ENCODE measurements at places on chromosomes 13 and 19.

GRCh38 chr13:80658705-80659104 lies 317.8 kb upstream of the SPRY2 start:
- DNase-seq, result no peak
- no peak overlapping the region for H3K4me3 ChIP-seq
- H3K27ac ChIP-seq, result no peak overlapping the region
- no peaks in the 10 kb centered on the region for H3K27me3 ChIP-seq
- H3K36me3 ChIP-seq, result peaks cover 6% of the 10 kb centered on the region
- no peaks in the 10 kb centered on the region for H3K4me1 ChIP-seq

DNA sequence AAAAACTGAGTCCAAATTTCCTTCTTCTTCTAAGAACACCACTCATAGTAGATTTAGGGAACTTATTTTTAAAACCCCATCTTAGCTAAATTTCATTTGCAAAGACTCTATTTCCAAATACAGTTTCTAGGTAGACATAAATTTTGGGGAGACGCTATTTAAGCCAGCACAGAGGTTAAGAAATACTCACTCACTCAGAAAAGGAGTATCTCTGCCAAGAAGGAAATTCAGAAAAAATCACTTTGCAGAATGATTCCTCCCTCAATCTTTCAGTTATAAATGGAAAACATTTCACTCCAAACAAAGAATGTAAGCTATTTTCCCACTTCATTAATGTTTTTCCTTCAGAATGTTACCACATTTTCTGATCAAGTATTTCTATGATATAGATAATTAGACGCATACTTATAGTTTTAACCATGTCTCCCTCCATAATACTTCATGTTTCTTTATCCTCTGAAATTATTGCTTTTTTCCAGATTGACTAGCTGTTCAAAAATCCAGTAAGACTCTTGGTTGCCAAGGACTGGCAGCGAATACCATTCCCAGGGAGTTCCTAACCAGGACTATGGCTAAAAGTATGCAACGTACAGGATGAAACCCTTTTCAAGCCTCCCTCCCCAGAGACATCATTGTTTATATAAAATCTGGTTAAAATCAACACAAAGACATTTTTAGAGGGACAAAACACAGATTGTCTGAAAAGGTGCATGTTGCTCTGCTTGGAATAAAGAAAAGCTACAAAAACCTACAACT lies 52.5 kb upstream of the RXFP2 start:
- no peaks in the 10 kb centered on the region for H3K27me3 ChIP-seq
- H3K27ac ChIP-seq, result no peak overlapping the region
- H3K4me3 ChIP-seq, result no peak overlapping the region
- H3K36me3 ChIP-seq, result peaks cover 4% of the 10 kb centered on the region

- no peak overlapping the region for H3K27ac ChIP-seq
- peak overlapping the region; percentile 50 for H3K4me3 ChIP-seq
- DNase-seq, result no peak
- H3K4me1 ChIP-seq, result no peaks in the 10 kb centered on the region
- no peaks in the 10 kb centered on the region for H3K27me3 ChIP-seq
Observed at GRCh38 chr13:44474122-44474910, 100.7 kb downstream of the SERP2 start.

GRCh38 chr19:39845172-39845571 lies 1.0 kb downstream of the FBL start:
- peaks cover 7% of the 10 kb centered on the region for H3K4me1 ChIP-seq
- peaks cover 4% of the 10 kb centered on the region for H3K36me3 ChIP-seq
- peak overlapping the region; percentile 98 for H3K4me3 ChIP-seq
- H3K27ac ChIP-seq, result no peak overlapping the region
- no peaks in the 10 kb centered on the region for H3K27me3 ChIP-seq

DNA sequence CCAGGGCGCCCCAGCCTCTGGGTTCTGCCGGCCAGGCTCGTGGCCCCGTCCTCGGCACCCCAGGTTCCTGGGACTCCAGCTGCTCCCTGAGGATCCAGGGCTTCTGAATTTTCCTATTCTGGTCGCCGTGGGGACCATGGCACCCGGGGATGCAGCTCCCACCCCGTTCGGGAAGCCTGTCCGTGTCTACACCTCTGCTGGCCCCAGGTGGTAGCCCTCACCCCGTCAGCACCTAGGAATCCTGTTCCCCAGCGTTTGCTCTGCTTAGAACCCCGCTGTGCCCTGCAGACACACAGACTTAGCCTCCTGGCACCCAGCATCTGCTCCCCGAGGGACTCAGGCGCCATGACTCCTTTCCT lies 960 bp downstream of the PPFIA3 start:
- peaks cover 9% of the 10 kb centered on the region for H3K27me3 ChIP-seq
- H3K4me1 ChIP-seq, result peaks cover 3% of the 10 kb centered on the region
- DNase-seq, result no peak
- no peak overlapping the region for H3K27ac ChIP-seq

- no peak for DNase-seq
- H3K4me3 ChIP-seq, result no peak overlapping the region
- no peaks in the 10 kb centered on the region for H3K4me1 ChIP-seq
- no peaks in the 10 kb centered on the region for H3K36me3 ChIP-seq
- peaks cover 4% of the 10 kb centered on the region for H3K27me3 ChIP-seq
- H3K27ac ChIP-seq, result no peak overlapping the region
Observed at GRCh38 chr13:22077205-22077683, 406.4 kb downstream of the FGF9 start.

- H3K4me1 ChIP-seq, result no peaks in the 10 kb centered on the region
- no peaks in the 10 kb centered on the region for H3K36me3 ChIP-seq
- DNase-seq, result no peak
- H3K27ac ChIP-seq, result no peak overlapping the region
- H3K4me3 ChIP-seq, result no peak overlapping the region
Observed at GRCh38 chr13:84934911-84935310, 864.3 kb downstream of the SLITRK6 start.

- no peak overlapping the region for H3K4me3 ChIP-seq
- H3K4me1 ChIP-seq, result no peaks in the 10 kb centered on the region
- H3K36me3 ChIP-seq, result no peaks in the 10 kb centered on the region
- no peak for DNase-seq
- no peak overlapping the region for H3K27ac ChIP-seq
Observed at GRCh38 chr13:93903909-93904308, 575.6 kb downstream of the DCT start.

DNA sequence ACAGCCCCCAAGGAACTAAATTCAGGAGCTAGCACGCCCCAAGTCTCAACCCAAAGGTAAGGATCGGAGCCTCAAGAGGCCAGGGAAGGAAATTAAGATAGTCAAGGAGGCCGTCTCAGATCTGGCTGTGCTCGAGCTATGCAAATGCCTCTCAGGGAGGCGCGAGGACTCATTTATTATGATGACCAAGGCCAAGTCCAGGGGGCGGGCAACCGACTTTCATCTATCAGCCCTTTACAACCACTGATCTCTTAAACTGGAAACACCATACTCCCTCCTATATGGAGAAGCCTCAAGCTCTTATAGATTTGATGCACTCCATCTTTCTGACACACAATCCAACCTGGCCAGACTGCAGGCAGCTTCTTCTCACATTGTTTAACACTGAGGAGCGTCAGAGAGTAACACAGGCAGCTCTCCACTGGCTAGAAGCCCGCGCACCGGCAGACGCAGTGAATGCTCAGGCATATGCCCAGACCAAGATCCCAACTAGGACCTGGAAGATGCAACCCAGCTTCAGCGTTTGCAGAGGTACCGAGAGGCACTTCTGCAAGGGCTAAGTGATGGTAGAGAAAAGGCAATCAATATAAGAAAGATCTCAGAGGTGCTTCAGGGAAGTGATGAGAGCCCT lies 9.6 kb upstream of the SLC15A1 start:
- H3K27me3 ChIP-seq, result no peaks in the 10 kb centered on the region
- DNase-seq, result no peak
- no peak overlapping the region for H3K27ac ChIP-seq
- peaks cover 4% of the 10 kb centered on the region for H3K4me1 ChIP-seq
- H3K36me3 ChIP-seq, result no peaks in the 10 kb centered on the region

GRCh38 chr19:573519-573825 lies 1.1 kb downstream of the BSG start:
- DNase-seq, result no peak
- H3K27me3 ChIP-seq, result no peaks in the 10 kb centered on the region
- H3K36me3 ChIP-seq, result peaks cover 20% of the 10 kb centered on the region
- no peak overlapping the region for H3K27ac ChIP-seq
- no peaks in the 10 kb centered on the region for H3K4me1 ChIP-seq

DNA sequence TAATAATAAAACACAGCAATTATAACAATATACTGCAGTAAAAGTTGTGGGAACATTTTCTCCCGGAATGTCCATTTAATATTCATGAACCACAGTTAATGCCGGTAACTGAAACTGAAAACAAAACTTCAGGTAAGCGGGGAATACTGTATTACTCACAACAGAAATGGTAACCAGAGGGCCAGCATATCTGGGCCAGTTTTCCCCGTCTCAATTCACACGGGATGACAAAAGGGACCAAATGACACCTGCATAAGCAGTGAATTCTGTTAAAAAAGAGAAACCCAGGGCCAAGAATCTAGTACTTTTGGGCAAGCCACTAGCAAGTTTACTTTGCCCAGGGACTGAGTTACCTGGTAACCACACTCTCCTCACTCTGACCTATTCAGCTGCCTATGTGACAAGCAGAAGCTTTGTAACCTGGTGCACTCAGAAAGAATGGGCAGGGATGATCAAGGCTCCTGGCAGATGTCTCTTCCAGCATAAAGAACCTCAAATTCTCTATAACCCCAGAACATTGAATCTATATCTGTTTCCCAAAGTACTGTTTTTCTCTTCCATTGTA lies 1171.2 kb downstream of the DIAPH3 start:
- H3K36me3 ChIP-seq, result no peaks in the 10 kb centered on the region
- no peak overlapping the region for H3K4me3 ChIP-seq
- no peaks in the 10 kb centered on the region for H3K27me3 ChIP-seq
- DNase-seq, result no peak

- no peaks in the 10 kb centered on the region for H3K27me3 ChIP-seq
- no peaks in the 10 kb centered on the region for H3K36me3 ChIP-seq
- no peak for DNase-seq
Observed at GRCh38 chr19:28841531-28841930, 371.4 kb downstream of the UQCRFS1 start.

GRCh38 chr13:30734439-30734838 lies 904 bp upstream of the ALOX5AP start:
- DNase-seq, result no peak
- H3K27ac ChIP-seq, result no peak overlapping the region
- no peak overlapping the region for H3K4me3 ChIP-seq
- no peaks in the 10 kb centered on the region for H3K36me3 ChIP-seq

- H3K4me3 ChIP-seq, result no peak overlapping the region
- no peak overlapping the region for H3K27ac ChIP-seq
- DNase-seq, result no peak
- H3K4me1 ChIP-seq, result no peaks in the 10 kb centered on the region
Observed at GRCh38 chr19:35015270-35015953, 14.9 kb upstream of the SCN1B start.

- no peak overlapping the region for H3K27ac ChIP-seq
- H3K27me3 ChIP-seq, result no peaks in the 10 kb centered on the region
- peaks cover 3% of the 10 kb centered on the region for H3K4me1 ChIP-seq
Observed at GRCh38 chr19:54319892-54320670, 7.1 kb upstream of the LILRA5 start.

- no peak for DNase-seq
- H3K27me3 ChIP-seq, result no peaks in the 10 kb centered on the region
- no peak overlapping the region for H3K4me3 ChIP-seq
Observed at GRCh38 chr19:54014920-54015560, 23.6 kb downstream of the CACNG6 start.

DNA sequence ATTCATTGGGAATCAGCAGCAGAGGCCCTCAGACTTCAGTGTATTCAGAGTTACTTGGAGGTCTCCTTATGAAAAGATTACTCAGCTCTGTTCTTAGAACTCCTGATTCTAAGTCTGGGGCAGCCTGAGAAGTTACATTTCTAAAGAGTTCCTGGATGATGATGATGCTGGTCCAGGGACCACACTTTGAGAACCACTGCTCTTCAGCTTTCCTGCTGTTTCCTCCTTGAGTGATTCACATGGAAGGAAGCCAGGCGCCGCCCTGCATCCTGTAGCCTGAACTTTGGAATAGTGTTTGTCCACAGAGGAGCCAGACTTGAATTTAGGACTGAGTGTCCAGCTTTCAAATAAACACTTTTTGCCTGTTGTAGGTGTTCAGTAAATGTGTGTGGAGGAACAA lies 2.9 kb downstream of the CEBPG start:
- H3K27ac ChIP-seq, result no peak overlapping the region
- H3K4me1 ChIP-seq, result peaks cover 4% of the 10 kb centered on the region
- H3K27me3 ChIP-seq, result no peaks in the 10 kb centered on the region
- DNase-seq, result no peak
- H3K4me3 ChIP-seq, result no peak overlapping the region
- H3K36me3 ChIP-seq, result peaks cover 13% of the 10 kb centered on the region

DNA sequence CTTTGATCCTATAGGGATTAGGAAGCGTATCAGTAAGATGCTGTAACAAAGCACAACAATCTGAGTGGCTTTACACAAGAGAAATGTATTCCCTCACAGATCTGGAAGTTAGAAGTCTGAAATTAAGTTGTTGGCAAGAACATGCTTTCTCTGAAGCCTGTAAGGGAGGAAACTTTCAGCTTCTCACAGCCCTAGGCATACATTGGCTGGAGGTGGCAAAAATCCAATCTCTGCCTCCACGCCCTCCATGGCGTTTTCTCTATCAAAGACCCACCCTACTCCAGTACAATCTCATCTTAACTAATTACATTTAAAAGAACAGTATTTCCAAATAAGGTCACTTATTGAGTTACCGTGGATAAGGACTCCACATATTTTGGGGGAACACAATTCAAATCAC lies 211.9 kb downstream of the TDRD3 start:
- no peaks in the 10 kb centered on the region for H3K4me1 ChIP-seq
- H3K36me3 ChIP-seq, result no peaks in the 10 kb centered on the region
- H3K27ac ChIP-seq, result no peak overlapping the region
- no peaks in the 10 kb centered on the region for H3K27me3 ChIP-seq
- H3K4me3 ChIP-seq, result no peak overlapping the region
- no peak for DNase-seq

DNA sequence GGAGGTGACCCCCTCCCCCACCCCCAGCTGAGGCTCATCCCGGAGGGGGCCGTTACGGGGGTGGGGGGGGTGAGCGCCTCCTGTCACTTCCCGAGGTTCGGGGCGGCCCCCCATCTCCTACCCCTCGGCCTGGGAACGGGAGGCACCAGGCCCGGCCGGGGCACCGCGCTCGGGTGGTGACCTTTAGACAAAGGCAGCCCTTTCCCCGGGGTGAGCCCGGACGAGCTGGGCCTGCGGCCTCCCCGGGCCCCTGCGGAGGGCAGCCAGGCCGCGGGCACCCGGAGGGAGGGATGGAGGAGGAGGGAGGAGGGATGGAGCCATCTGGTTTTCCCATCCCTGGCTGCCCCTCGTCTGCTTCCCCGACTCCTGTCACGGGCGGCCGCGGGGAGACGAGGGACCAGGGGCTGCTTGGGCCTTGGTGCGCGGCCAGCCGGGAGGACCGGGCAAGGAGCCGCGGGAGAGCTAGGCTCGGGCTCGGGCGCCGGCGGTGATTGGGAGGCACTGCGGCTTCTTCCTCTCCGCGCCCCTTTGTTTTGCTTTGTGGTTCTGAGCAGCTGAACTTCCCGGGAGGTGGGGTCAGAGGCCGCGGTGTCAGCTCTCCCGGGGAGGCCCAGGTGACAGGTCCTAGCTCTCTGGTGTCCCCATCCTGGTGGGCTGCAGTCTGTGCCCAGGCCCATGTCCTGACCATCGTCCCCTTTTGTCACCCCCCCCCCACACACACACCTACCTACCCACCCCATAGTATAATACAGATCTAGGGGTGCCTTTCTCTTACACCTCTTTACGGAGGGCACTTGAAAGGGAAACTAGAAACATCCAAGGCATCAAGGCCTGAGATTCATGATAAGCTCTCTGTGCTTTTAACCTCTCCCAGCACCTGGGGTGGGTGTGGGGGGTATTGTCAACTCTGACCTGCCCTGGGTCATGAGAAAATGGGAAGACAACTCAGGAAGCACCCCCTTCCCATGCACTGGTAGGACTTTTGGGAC lies 1.3 kb downstream of the BICRA start:
- no peak overlapping the region for H3K27ac ChIP-seq
- H3K4me3 ChIP-seq, result peak overlapping the region; percentile 83
- peaks cover 10% of the 10 kb centered on the region for H3K36me3 ChIP-seq

Measured in H9 (cell line).